ELF-1 (cell line): ENCODE measurements at places on chromosomes 12 and 14.

DNA sequence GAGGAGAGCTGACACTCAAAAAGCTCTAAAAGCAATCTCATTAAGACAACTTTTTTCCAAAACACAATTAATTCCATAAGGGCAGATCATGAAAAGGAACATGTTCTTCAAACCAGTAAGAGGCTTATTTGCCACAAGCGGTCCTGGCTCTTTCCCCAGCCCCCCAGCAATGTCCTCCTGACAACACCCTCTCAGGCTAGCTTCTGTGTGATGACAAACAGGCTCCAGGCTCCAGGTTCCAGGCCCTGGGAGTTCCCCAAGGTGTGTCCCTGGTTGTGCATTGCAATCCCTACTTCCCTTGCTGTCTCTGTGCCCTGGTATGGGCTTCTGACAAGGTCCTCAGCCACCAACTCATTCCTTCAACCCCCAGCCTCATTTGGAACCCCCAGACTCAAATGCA is 8.9 kb downstream of the HVCN1 start:
- no peak for DNase-seq

- DNase-seq = no peak
Measured at GRCh38 chr14:99578541-99579101, 25.4 kb downstream of the CCDC85C start.

DNA sequence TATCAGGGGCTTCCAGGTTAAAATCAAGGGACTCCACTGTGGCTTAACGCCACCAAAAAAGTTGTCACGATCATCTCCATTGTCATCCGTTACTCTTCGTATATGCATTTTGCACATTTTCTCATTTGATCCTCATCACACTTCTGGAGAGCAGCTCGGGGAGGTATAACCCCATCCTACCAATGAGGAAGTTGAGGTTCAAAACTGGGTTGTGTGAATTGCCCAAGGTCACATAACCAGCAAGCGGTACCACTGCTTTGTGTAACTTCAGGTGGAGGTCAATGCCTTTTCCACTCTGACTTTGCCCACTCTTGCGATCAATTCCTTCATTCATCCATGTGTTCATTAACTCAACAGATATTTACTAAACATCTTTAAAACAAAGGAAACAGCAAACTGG is 71.1 kb upstream of the CCND2 start:
- DNase-seq = no peak

DNA sequence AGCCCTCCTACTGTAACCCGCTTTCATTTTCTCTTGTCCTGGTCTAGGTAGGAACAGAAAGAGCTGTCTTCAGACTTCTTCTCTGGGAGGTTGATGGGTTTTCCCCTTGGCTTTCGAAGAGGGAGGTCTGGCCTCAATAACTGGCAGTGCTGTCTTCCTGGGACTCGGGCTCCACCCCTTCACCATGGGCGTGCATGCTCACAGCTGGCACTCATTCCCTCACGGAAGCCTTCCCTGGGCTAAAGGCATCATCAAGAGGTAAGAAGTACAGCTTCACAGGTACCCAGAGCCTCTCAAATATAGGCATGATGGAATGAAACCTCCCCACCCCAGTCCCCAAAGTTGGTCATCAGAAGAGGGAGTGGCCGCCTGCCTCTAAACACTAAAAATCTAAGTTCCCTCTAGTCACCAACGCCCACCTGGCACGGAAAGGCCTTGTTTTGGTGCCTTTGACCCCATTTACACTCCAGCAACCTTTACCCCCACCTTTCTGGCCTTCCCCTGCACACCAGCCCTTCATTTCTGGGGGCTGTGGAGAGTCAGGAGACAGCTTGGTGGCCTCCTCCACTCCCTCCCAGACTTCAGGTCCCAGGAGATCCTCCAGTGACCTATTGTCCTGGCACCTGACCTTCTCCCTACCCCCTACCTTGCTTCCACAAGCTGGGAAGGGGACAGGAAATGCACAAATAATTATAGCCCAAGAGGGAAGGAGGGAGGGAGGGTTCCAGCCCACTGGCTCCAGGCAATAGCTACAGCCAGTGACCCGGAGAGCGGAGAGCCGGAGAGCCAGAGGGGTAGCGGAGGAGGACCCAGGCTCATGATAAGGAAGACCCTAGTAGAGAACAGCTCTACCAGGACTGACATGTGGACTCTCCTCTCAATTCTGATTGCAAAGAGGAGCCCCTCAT is 2.8 kb downstream of the RAPGEF3 start:
- DNase-seq = no peak

DNA sequence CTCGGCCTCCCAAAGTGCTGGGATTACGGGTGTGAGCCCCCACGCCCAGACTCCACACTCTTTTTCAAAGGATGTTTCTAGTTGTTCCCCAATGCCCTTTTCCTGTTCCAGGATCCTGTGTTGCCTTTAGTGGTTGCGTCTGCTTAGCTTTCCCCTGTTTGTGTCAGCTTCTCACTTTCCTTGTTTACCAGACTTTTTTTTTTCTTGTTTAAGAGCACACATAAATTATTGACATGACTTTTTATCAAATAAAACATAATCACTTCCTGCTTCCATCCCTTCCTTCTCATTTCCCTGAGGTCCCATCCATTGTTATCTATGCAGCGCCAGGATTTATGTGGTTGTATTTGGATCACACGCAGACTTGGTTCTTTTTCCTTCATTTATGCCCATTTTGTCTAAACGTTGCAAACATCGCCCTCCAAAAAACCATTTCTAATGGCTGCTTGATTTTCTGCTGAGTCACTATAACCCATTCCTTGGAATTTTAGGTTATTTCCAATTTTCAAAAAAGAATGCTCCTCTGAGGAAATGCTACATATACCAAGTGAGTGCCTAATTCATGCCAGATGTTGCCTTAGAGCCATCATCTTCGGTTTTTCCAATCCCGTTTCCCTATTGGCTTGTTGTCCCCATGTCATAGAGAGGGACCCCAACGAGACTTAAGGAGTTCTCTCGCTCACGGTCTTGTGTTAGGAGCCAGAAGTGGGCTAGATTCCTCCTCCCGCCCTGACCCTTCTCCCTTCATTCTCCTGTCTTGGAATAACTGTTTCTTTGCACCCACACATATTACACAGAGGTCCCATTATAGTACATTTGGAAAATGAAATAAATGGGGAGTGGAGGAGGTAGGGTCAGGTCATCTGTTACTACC is 13.5 kb upstream of the CYP46A1 start:
- DNase-seq = no peak

GRCh38 chr12:75655315-75655806 is 144.0 kb upstream of the KRR1 start:
- DNase-seq = no peak

DNA sequence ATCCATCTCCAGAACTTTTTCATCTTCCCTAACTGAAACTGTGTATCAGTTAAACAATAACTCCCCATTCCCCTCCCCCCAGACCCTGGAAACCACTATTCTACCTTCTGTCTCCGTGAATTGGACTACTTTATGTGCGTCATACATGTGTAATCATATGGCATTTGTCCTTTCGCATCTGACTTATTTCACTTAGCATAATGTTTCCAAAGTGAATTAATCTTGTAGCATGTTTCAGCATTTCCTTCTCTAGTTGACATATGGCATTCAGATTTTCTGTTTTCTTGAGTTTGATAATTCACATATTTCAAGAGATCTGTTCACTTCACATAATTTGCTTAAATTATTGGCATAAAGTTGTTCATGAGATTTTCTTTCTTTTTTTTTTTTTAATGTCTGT is 9.8 kb downstream of the CYP46A1 start:
- DNase-seq = no peak

DNA sequence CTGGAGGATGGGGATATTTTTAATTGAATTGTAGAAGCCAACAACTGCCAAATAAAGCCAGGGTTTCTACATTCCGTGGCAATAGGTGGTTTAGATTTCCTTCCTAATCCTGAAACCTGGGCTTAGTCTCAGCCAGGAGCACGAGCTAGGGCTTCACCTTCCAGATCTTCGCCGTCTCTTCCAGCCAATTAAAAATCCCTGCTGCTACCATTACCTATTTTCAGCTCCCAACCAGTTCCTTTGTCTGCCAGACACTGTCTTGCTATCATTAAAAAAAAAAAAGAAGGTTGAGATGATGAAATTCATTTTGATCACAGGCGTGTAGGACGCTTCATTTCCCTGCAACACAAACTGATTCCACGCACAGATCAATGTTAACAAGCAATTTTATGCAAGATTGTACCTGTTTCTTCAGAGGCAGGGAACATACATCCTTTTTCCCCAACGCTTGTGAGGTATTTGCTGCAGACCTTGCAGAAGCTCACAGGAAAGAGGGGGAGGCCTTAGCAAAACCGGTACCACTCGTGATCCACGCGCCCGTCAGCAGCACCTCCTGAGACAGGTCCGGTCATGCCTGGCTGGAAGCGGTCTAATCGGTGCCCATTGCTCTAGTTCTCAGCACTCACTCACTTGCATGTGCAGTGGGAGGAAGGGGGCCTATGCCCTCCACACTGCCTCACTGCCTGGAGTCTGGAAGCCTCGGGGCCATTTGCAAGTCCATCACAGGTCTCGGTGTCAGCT is 65.1 kb downstream of the SLC6A12 start:
- DNase-seq = no peak

DNA sequence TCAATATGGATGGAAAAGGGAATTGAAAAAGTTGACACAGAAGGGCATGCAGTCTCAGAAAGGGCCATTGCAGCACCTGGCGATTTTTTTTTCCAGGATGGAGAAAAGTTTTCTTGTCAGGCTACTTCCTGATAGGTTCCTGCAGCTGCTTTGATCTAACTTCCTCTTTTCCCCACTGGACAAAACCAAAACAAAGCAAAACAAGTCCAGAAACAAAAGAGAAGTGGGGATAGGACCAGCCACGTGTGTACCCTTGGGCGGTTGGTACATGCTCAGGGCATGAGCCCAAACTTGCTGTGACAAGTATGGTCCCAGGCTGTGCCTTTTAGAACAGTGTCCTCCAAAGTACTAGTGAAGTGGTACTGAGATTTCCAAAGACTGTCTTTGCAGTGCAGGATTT is 89.8 kb downstream of the CHST11 start:
- no peak for DNase-seq

DNA sequence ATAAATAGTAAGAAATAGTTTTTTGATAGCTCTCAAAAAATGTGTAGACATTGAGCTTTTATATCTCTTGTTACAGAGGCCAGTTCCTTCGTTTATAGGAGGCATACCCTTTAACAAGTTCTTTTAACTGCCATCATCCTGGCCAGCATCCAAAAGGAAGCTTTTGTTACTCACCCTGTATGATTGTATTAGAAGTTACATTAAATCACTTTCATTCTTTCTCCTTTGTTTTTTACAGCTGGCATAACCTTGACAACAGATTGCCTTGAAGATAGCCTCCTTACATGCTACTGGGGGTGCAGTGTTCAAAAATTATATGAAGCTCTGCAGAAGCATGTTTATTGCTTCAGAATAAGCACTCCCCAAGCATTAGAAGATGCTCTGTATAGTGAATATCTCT is 20.1 kb downstream of the CGRRF1 start:
- DNase-seq = no peak

GRCh38 chr14:50578433-50578832 is 18.5 kb downstream of the ATL1 start:
- no peak for DNase-seq

GRCh38 chr12:54060975-54061778 is 7.5 kb downstream of the HOXC4 start:
- DNase-seq = no peak

DNA sequence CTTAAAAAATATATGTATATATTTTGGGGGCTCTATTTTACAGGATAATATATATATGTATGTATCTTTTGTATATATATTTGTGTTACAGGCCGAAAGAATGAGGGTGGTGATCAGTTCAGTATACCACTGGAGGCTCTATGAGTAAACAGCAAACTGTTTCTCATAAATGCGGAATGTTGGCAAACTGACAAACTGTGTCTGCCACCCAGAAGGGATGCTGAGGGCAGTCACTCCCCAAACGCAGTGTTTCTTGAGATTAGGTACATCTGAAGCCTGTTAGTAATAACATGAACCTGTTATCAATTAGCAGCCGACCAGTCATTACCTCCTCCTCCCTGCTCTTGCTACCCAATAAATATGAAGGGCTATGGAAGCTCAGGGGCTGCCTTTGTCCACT is 20.8 kb downstream of the TNFAIP2 start:
- no peak for DNase-seq

DNA sequence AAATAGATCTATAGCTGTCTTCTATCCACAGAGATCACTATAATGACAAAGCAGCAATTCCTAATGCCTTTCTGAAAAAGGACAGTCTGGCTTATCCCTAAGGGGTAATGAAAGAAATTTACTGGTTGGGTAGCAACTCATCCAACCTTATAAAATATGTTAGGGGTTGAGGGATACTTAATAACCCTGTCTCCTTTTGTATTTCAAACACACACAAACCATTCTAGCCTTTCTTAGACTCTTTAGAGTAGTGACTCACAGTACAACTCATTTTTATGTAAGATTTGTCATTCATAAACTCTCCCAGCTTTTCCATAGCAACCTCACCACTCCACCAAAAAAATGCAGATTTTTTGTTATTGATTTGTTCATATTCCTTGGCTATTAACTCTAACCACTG is 167.9 kb downstream of the FSCB start:
- no peak for DNase-seq

GRCh38 chr12:123713398-123713797 is 1.2 kb downstream of the ATP6V0A2 start:
- no peak for DNase-seq

GRCh38 chr12:1500095-1500801 is 94.1 kb downstream of the FBXL14 start:
- DNase-seq = no peak

DNA sequence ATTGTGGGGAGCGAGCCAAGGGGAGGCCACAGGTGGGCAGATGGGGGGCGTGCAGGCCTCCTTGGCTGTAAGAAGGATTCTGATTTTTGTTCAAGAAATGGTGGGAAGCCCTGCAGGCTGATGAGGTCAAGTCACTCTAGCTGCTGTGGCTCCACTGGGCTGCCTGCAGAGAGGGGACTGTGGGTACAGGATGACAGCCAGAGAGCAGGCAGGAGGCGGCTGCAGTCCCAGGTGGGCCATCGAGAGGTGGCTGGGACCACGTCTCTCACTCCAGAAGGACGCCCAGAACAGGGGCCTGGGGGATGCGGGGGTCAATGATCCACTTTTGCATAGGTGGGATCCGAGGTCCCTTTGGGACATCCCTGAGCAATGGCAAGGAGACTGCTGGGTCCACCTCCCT is 9.1 kb downstream of the NCOR2 start:
- no peak for DNase-seq
